ENCODE measurements at places on chromosomes 3 and 15.

DNA sequence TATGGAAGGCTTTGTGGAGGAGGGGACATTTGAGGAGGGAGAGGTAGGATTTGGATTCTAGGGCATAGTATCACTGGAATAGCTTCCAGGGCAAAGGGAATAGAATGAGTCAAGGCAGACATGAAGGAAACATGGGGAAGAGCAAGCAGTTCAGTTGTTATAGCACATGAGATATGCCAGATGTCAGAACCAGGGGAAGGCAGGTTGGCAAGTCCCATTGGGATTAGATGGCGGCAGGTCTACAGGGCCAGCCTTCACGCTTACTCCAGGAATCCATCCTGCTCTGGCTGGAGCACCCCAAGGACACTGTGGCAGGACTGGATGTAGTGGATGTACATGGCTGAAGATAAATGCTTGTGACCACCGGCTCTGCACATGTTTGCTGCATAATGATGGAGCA, 120.4 kb upstream of the ST8SIA2 start:
- DNase-seq, result no peak

DNA sequence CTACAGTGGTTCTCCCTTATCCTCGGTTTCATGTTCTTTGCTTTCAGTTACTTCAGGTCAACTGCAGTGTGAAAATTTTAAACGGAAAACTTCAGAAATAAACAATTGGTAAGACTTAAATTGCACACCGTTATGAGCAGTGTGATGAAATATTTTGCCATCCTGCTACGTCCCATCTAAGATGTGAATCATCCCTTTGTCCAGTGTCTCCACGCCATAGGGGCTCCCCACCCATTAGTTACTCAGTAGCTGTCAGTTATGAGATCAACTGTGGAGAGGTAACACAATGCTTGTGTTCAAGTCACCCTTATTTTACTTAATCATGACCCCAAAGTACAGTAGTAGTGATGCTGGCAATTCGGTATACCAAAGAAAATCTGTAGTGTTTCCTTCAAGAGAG, 47.4 kb downstream of the TJP1 start:
- DNase-seq, result no peak

DNA sequence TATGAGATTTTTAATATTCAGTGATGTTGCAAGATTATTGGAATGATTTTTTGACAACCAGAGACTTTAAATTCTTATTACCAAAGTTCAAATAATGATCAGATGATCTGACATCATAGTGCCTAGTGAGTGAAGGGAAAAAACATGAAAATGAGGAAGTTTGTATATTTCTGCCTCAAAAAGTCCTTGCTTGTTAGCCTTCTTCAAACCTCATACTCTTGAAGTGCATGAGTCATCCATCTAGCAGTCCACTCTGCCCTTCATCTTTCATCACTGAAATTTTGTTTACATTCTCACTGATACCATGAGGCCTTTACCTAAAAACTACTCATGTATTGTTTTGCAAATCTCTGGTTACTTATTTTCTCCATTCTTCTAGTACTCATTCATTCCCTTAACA, 23.9 kb upstream of the OR5H6 start:
- DNase-seq, result no peak

DNA sequence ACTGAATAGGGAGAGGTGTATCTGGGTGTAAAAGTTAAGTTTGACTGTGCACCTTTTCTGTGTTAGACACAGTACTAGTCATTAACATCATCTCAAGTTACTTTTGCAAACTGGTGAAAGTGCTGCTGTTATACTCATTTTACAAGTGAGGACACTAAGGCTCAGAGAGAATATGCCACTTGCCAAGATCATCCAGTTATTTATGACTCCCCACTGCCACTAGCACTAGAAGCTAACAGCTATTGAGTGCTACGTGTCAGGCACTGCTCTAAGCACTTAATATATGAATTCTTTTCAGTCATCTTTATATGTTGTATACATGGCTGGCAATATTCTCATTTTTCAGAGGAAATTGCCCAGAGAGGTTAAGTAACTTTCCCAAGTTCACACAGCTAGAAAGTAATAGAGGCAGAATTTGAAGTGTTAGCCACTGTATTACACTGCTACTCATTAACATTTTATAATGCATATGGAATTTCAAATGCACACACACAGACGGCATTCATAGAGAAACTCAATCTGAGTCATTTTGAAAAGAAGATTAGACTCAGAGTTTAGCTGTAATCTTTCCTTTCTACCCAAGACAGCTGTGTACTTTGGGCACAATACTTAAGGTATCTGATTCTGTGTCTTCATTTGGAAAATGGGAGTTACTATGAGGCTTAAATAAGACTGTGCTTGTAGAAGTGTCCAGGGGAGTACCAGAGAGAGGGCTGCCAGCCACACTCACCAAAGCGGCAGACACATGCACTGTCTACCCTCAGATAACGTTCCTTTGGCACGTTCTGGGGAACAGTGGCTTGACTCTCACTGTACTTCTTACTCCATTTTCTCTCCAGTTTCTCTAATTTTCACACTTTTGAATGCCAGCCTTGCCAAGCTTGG, 1.3 kb upstream of the MASP1 start:
- DNase-seq, result no peak

GRCh38 chr3:26260139-26260538, 362.4 kb upstream of the LRRC3B start:
- no peak for DNase-seq

GRCh38 chr3:192727032-192727847, at the start of gene FGF12:
Gene FGF12, minus strand, starts transcription at chr3:192727541.
- DNase-seq, result peak; percentile 52

DNA sequence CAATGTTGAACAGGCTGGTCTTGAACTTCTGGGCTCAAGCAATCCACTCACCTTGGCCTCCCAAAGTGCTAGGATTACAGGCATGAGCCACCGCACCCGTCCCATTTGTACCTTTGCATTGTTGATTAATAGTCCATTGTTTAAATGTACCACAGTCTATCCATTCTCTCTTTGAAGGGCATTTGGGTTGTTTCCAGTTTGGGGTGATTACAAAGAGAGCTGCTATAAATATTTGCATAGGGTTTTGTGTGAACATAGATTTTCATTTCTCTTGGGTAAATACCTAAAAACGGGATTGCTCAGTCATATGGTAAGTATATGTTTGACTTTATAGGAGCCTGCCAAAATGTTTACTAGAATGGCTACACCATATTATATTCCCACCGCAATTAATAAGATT, 13.7 kb upstream of the PTPRG start:
- DNase-seq, result no peak

GRCh38 chr3:64321747-64322146, 96.5 kb upstream of the PRICKLE2 start:
- no peak for DNase-seq

DNA sequence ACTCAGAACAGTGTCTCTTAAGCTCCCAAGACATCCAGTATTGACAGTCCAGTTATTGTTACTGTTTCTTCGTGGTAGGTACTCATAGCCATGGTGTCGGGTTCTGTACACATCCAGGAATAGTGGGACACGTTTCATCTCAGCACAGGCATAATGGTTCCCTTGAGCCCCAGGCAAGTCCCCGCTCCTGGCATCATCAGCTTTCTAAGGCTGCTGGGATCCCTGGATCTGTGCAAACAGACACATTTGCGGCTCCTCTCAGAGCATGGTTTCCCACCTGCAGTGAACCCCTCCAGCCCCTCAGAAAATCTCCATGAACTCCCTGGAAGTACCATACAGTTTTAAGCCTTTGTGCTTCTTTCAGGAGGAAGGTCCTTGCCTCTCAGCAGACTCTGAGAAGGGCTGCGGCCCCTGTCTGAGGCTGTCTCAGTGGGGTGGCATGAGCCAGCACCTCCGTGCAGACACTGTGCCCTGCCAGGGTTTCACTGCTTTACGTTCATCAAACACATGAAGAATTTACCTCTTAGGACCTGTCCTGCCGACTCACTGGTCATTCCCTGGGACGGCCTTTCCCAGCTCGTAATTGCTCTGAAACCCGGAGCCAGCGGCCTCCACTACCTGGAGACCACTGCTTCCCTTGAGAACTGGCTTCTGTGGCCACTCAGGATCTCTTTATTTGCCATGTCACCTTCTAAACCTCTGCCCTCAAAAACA, 124.9 kb downstream of the LRRK1 start:
- no peak for DNase-seq

GRCh38 chr15:41154412-41154811, 38.3 kb upstream of the INO80 start:
- no peak for DNase-seq

GRCh38 chr3:8643693-8644365, 769 bp downstream of the SSUH2 start:
- no peak for DNase-seq

GRCh38 chr3:128274837-128275236, 121.6 kb downstream of the EEFSEC start:
- no peak for DNase-seq

- DNase-seq, result no peak
These were observed 50.2 kb downstream of the VGLL4 start for GRCh38 chr3:11593318-11594034.

DNA sequence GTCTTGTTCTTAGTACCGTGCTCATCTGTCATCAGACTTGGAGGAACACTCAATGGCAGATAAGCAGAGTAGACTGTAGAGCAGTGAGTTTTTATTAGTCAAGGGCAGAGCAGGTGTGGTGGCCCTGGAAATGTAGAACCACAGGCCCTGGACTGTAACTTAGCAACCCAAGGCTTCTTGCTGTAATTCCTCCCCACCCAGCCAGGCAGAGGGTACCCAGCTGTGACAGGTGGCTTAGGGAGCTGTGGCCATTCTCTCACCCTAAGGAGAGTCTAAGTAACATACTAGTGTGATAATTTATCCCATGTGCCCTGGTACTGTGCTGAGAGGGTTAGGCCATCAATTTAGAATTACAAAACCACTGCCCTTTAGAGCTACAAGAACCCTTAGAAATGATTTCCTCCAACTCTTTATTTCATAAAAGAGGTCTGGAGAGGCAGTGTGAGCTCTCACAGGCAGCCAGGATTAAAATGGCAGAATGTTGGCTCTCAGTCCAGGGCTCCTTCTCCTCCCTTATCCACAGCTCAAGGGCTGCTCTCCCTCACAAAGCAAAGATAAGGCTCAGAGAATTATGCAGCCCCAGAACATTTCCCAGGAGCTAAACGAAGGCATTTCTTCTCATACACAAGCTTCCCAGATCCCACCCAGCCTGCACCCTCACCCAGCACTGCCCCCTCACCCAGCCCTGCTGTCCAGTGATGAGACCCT, 3.0 kb downstream of the POMGNT2 start:
- no peak for DNase-seq

DNA sequence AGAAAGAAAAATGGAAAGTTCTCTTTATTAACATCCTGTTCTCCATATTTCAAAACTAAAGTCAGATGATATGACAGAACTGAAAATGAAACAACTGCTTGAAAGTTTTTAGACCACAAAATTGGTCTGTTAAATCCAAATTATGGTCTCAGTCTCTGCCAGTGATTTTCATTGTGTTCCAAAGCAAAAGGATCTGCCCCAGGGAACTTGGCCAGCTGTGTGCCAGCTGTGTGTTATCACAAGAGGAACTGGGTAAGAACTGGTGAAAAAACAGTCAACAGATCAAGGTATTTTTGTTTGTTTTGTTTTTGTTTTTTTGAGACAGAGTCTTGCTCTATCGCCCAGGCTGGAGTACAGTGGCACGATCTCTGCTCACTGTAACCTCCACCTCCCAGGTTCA, 323.3 kb downstream of the CTNNB1 start:
- no peak for DNase-seq

DNA sequence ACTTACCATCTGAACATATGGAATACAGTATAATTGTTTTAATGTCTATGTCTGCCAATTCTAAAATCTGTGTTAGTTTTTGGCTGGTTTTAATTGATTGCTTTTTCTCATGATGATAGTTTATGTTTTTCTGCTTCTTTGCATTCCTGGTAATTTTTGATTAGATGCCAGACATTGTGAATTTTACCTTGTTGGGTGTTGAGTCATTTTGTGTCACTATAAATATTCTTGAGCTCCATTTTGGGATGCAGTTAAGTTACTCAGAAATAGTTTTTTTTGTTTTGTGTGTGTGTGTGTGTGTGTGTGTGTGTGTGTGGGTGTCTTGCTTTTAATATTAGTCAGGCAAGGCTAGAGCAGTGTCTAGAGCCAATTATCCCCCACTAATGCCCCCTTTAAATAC, 818.8 kb upstream of the NR2F2 start:
- DNase-seq, result no peak

DNA sequence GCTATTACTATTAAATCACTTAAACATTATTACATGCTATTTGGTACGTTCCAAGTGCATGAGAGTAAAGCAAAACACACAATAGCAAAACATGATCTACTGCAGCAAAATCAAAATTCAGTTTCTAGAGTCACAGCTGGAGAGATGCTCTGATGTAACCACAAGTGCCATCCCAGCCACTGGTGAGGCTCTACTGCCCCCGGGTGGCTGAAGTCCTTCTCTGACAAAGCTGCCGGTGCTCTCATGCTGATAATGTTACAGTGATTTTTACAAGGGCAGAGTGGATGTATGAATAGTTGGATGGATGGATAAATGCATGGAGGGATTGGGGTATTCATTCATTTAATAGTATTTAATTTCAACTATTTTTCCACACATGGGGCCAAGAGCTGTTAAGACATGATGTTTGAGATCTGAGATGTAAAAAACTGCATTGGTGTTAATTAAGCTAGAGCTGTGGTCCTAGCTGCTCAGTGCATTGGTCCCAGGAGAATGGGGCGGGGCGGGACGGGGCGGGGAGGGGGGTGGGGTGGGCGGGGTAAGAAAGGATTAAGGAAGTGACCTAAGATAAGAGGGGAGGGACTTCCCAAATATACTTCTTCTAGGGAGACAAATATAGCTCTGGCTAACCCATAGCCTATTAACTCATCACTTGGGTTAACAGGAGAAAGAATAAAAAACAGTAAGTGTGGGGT, 5.3 kb upstream of the SPESP1 start:
- peak; percentile 16 for DNase-seq

DNA sequence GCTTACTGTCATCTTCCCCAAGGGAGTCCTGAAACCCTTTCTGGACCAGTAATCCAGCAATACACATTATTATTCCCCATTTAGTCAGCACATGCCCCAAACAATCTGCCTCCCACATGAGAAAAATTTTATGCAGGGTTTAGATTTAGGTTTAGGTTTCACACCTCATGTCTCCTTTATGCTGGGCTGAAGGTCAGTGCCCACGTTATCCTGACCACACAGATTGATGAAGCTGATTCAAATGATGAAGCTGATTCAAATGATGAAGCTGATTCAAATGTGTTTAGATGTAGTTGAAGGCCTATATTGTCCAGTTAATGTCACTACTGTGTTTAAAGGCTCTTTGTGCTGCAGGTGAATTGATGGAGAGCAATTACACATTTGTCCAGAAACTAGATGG, 18.1 kb upstream of the ZBED2 start:
- no peak for DNase-seq

DNA sequence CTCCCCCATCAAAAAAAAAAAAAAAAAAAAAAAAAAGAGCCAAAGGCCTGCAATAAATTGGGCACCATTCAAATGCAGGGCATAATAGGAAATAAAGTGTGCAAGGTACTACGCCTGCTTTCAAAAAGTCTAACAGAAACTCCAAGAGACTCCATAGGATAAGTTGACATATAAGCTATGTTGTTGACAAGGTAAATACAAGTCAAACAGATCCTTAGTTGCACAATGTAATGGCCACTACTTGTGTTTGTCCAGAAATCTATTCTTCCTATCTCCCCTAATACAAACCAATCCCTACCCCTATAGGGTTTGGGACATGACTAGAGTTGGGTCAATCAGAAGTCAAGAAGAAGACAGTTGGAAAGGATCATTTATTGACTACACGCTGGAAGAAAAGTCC, 16.0 kb downstream of the MAP4 start:
- no peak for DNase-seq

Data from NCI-H748 treated with DMSO at 0.1 percent for 48 hours (cell line).